MCF 10A (cell line): ENCODE measurements at places on chromosomes 4 and X. TPM values are rescaled to one million over a fixed set of nuclear protein-coding genes. Genes with fewer than 3 reads are reported as not detected.
A peak's percentile ranks its signal among the peaks of the same experiment; 100 is the strongest.

GRCh38 chrX:42109428-42109827, 186.1 kb upstream of the CASK start:
- no peak for DNase-seq

GRCh38 chr4:82561786-82562563, at the start of gene TMEM150C:
Gene TMEM150C, minus strand, starts transcription at chr4:82561988. Its CDS starts 57,331 bp downstream, at chr4:82504657.
- DNase-seq: peak; percentile 27

DNA sequence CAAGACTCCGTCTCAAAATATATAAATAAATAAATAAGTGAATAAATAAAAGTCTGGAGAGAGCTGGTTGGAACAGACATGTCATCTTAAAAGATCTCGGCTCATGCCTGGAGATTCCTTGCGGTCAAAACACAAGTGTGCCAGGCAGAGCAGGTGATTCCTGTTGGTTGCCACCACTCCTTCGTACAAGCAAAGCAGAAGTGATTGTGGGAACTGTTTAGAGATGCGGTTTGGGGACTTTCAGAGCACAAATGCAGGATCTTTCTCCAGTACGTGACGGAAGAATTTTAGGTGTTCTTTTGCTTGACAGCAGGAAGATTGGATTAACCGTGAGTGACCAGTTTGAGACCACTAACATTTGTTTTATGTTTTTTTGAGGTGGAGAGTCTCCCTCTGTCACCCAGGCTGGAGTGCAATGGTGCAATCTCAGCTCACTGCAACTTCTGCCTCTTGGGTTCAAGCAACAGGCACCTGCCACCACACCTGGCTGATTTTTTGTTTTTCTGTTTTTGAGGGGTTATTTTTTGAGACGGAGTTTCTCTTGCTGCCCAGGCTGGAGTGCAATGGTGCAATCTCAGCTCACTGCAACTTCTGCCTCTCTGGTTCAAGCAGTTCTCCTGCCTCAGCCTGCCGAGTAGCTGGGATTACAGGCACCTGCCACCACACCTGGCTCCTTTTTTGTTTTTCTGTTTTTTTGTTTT, 2.8 kb upstream of the CRLF2 start:
- no peak for DNase-seq

SERTM2 gene
- total RNA-seq: not detected in 2 replicates

DRD5 gene
- not detected in 2 replicates for total RNA-seq

GC gene
- total RNA-seq: not detected in 2 replicates

DNA sequence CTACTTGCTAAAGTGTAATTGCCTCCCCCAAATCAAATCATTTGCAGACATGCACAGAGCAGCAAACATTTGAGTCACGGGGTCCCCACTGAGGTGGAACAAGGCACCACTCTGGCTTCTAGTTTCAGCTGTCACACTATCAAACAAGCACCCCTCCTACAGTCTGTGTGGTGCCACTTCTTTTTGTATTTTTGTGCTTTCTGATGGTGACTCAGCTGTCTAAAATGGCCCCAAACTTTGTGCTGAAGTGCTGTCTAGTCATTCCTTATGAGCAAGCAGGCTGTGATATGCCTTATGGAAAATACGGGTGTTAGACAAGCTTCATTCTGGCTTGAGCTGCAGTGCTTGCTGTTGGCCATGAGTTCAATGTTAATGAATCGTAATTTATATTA, 15.4 kb downstream of the IGFBP7 start:
- no peak for DNase-seq

DNA sequence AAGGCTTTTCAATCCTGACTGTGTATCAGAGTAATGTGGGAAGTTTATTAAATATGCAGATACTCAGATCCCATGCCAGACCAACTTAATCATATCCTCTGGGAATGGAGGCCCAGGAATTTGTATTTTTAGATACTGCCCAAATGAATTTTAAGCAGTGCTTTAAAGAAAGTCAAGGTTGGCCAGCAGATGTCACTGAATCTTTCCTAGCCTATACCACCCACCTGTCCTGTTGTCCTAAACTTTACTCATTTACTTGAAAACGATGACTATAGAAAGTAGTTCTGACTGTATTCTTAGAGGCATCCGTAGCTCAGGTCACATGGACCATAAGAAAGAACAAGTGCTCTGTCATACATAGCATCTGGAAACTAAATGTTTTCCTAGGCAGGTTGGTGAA, 79.9 kb downstream of the AMOT start:
- DNase-seq: no peak

- DNase-seq: peak; percentile 18
Measured at GRCh38 chr4:141638230-141638629, 1.8 kb downstream of the IL15 start.

DNA sequence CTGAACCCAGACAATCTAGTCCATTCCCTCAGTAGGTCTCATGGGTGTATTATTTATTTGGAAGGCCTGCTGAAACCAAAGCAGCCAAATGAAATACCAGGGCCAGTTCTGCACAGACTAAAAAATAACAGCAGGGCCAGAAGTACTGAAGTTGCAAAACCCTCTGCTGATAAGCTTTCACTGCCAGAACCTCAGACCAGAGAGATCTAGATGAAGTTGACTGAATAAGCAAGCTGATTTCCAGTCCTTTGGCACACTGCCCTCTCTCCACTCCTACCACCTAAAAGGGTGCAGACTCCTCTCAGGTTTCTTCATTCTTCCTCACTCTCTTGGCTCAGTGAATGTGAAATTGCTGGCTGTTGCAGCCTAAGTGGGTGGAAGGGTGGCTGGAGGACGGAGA, 276.7 kb upstream of the KLF3 start:
- DNase-seq: peak; percentile 84

TCEAL3 gene
- total RNA-seq: 15.1 and 18.9 TPM in 2 replicates

- DNase-seq: no peak
Measured at GRCh38 chr4:119841361-119841760, 212.8 kb upstream of the PDE5A start.

DNA sequence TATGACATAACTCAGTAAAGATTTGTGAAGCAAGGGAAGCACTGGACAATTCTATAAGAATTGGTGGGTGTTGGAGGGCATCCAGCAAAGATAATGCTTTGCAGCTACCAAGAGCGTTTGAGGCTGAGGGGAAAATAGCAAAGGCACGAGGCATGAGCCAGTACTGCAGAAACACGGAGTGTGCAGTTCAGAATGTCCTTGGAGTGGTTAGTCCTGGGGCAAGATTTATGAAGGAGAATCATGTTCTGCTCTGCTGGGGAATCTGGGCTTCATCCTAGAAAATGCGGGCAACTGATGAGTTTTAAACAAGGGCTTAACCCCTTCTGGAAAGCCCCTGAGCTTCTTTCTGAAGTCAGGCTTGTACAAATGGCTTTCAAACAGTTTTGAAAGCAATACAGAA, 452.5 kb downstream of the IL15 start:
- no peak for DNase-seq

GRCh38 chr4:36159208-36159607, 85.1 kb downstream of the ARAP2 start:
- no peak for DNase-seq

GRCh38 chr4:108240366-108240765, 71.6 kb upstream of the LEF1 start:
- DNase-seq: peak; percentile 17

DNA sequence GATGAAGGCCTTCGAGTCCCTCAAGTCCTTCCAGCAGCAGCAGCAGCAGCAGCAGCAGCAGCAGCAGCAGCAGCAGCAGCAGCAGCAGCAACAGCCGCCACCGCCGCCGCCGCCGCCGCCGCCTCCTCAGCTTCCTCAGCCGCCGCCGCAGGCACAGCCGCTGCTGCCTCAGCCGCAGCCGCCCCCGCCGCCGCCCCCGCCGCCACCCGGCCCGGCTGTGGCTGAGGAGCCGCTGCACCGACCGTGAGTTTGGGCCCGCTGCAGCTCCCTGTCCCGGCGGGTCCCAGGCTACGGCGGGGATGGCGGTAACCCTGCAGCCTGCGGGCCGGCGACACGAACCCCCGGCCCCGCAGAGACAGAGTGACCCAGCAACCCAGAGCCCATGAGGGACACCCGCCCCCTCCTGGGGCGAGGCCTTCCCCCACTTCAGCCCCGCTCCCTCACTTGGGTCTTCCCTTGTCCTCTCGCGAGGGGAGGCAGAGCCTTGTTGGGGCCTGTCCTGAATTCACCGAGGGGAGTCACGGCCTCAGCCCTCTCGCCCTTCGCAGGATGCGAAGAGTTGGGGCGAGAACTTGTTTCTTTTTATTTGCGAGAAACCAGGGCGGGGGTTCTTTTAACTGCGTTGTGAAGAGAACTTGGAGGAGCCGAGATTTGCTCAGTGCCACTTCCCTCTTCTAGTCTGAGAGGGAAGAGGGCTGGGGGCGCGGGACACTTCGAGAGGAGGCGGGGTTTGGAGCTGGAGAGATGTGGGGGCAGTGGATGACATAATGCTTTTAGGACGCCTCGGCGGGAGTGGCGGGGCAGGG, 568 bp downstream of the HTT start:
- DNase-seq: peak; percentile 54

SLC10A7 gene
- total RNA-seq: 23.0 and 27.4 TPM in 2 replicates

DNA sequence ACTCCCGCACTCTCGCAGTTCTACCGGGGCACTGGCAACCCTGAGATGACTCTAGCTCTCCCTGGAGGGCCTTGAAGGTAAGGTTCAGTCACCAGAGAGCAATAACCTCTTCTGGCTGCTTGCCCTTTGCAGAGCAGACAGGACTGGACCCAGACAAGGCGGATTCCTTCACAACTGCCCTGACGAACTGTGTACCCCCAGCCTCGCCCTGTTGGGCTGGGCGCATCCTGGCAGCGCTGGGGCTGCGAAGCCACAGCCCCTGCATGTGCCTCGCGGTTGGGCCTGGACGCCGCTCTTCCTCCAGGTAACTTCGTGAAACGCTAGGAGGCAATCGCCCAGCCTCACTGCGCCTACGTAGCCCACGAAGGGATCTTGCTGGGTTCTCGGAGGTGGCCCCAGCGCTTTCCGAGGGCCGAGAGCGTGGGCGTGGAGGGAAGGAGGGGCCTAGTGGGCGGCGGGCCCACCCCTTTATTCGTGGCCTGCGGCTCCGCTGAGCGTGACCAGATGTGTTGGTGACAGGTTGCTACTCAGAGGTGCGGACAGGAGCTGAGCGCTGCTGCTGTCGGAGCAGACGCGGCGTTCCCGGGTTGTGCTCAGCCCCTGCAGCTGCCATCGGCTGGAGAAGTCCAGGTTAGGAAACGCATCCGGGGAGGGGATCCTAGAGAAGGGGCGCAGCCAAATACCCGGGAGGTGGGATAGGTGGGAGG, 1.9 kb upstream of the MAMLD1 start:
- peak; percentile 14 for DNase-seq

CXCL11 gene
- not detected in 2 replicates for total RNA-seq

PIR gene
- total RNA-seq: 8.2 and 10.3 TPM in 2 replicates

FGG gene
- 3.2 and 4.9 TPM in 2 replicates for total RNA-seq

GRCh38 chr4:185811509-185812364, at the start of gene SORBS2:
Gene SORBS2, minus strand, starts transcription at chr4:185812194. Its CDS starts 121,623 bp downstream, at chr4:185690571.
- DNase-seq: peak; percentile 43

DNA sequence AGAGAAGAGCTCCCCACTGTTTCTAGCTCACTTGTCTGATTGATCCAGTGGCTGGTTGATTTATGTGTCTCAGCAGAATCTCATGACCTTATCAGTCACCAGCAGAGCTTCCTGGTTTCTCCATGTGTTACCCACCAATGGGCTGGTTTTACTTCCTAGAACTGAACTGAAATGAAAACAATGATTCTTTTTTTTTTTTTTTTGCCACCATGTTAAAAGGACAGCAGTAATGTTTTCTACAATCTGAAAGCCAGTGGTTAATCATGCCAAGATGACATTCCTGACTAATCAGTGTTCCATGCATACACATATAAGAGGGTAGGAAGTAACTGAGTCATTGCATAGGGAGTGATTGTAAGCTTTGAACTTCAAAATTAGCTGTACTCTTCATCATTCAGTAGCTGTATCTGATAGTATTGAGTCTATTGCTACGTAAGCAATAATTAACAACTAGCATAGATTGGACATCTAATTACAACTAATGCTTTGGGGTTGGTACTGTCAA, 67.7 kb downstream of the SLC4A4 start:
- DNase-seq: no peak

DNA sequence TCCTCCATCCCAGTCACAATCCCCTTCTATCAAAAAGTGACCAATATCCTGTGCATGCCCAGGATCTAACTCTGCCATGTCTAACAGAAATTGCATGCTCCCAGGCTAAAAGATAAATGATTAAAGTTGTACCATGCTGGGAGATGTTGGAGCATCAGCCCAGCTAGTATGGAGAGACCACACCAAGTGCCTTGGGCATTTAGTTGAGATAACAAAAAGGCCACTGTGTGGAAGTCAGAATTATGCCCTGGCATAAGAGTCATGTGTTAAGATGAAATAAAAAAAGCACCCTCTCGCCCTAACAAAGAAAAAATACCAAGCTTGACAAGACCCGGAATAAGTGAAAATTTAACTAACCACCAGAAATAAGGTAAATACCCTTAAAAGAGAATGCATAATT, 155.9 kb upstream of the CENPE start:
- DNase-seq: no peak

XK gene
- total RNA-seq: 0.37 and 0.63 TPM in 2 replicates

GPRIN3 gene
- not detected in 2 replicates for total RNA-seq
